ENCODE measurements at places on chromosomes 3 and 15.

- no peak for DNase-seq
Observed at GRCh38 chr3:157793745-157794144, 290.5 kb upstream of the VEPH1 start.

DNA sequence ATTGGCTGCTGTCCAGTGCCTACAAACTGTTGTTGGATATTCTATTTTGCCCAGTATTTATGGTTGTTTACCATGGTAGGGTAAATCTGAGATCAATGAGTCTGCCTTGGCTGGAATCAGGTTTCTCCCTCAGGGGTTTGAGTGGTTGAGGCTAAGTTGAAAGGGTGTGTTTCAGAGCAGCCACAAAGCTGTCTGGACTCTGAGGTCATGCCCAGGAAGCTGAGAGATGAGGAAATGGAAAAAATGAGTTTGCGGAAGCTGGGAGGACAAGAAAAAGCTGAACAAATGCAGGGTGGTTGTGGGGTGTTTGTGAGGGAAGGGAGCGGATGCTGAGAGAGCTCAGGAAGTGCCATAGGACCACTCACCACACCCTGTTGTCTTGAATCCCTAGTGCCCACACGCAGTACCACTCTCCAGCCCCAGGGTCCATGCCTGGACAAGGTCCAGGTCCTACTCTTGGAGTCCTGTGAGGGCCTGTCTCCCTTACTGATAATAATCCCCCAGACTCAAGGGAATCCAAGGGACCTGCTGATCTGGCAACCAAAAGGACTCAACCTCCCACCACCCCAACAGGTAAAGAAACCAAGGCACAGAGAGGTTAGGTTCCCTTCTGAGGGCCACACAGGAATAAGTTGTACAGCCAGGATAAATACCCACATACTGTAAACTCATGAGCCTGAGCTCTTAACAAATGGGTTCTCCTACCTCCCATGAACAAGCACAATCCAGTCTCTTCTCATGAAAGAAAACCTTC, 81.6 kb downstream of the PPCDC start:
- peak; percentile 95 for DNase-seq

GRCh38 chr3:135451037-135451785, 514.3 kb upstream of the PPP2R3A start:
- no peak for DNase-seq

GRCh38 chr3:23217872-23218554, 14.9 kb downstream of the UBE2E2 start:
- DNase-seq, result peak; percentile 52

DNA sequence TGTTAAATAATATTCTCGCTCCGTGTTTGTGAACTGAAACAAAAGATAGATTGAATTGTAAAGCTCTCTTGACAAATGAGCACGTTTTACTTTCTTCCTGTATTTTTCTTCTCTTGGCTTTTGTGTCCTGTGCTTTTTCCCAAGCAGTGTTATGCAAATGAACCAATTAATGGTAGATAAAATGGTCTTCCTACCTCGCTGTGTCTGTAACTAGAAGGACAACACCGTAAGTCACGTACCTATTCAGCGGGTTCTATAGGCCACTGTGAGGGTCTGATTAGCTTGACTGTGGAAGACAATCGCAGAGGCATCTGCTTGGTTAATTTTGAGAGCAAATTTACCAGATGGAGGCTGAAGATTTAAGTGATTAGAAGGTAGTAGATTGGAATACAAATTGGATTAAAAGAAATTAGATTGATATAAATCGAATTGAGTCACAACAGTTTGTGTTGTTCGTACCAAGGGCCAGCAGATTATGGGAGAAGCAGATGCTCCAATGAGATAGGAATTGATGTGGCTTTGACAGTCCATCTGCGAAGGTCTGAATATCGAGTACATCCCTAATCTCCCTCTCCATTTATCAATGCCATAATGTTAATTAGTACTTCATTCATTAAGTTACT, 40.2 kb downstream of the ROBO2 start:
- DNase-seq, result no peak

GRCh38 chr15:85764649-85765277, 30.0 kb downstream of the KLHL25 start:
- peak; percentile 16 for DNase-seq

GRCh38 chr3:81782585-81782984, 21.1 kb upstream of the GBE1 start:
- no peak for DNase-seq
